ENCODE measurements at places on chromosomes 4 and X. TPM values are rescaled to one million over a fixed set of nuclear protein-coding genes. Genes with fewer than 3 reads are reported as not detected.

ING2 gene
- total RNA-seq: 13.3 TPM

TMPRSS11A gene
- 62.3 TPM for total RNA-seq

ERCC6L gene
- total RNA-seq: 2.9 TPM

MAGEA4 gene
- total RNA-seq: not detected

FTSJ1 gene
- 33.8 TPM for total RNA-seq

F8A3 gene
- 2.3 TPM for total RNA-seq

JAKMIP1 gene
- total RNA-seq: not detected

NXF2 gene
- total RNA-seq: not detected

RBMX2 gene
- total RNA-seq: 11.4 TPM

USP17L30 gene
- not detected for total RNA-seq

UGT2A2 gene
- total RNA-seq: not detected

FBXW7 gene
- 29.5 TPM for total RNA-seq

GAB1 gene
- 30.2 TPM for total RNA-seq

PSAPL1 gene
- not detected for total RNA-seq

RIPPLY1 gene
- total RNA-seq: not detected

BMX gene
- 1.0 TPM for total RNA-seq

ACSL1 gene
- total RNA-seq: 74.3 TPM

GEMIN8 gene
- 17.4 TPM for total RNA-seq

USP27X gene
- total RNA-seq: 1.2 TPM

Measured in esophagus mucosa (tissue), 1 donor.